ENCODE measurements at places on chromosomes 11 and 22.

DNA sequence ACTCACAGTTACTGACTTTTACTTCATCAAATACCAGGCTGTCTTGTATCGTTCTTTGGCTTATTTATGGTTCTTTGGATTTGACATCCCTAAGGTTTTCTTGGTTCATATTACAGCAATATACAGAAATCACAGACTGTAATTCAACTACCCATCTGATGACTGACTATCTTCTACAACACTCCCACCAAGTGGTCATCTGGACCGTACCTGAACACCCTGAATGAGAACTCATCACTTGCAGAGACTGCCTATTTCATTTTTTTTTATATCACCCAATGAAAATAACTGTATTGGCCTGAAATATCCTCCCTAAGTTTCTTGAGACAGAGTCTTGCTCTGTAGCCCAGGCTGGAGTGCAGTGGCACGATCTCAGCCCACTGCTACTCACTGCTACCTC is 9.5 kb upstream of the UPB1 start:
- no peak for DNase-seq

GRCh38 chr22:37419969-37420685 is 7.2 kb downstream of the ELFN2 start:
- DNase-seq: no peak

DNA sequence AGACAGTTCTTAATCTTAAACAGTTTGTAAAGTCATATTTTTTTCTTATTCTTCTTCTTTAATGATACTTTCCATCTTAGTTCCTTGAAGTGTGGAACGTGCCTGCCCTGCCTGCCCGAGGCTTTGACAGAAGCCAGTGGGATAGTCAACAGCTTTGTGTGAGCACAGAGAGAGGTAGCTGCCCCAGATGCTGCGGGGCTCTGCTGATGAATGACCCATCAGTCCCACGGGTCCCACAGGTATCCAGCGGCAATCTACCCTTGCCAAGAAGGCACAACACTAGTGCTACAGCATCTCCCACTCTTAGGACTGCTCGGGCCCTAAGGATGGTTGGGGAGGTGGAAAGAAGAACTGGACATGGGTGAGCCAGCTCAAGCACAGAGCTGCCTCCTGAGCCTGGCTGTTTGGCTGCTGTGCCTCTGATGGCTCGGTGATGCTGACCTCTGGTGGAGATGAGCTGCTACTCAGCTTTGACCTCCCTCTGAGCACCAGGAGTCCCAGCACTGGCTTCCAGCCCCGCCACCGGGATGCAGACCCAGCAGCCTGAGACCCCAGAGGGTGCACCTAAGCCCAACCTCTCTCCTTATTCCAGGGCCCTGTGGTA is 11.8 kb upstream of the APLNR start:
- DNase-seq: peak; percentile 77

GRCh38 chr11:81787584-81788049 is 946.0 kb downstream of the FAM181B start:
- no peak for DNase-seq

DNA sequence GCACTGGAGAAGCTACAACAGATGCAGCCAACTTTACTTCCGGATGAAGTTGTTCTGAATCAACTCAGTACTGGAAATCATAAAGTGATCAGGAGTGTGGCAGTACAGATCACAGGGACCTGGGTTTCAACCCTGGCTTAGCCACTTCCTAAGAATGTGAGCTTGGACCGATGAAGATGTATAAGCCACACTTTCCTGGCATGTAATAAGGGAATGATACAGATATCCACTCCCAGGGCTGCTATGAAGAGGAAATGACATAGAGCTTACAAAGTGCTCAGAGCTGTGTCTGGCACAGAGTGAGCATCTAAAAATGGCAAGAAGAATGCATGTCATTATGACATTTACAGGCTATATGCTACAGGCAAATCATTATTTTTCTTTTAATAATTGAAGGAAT is 378.7 kb downstream of the NTM start:
- no peak for DNase-seq

- DNase-seq: peak; percentile 30
Measured at GRCh38 chr11:62558669-62559068, 12.1 kb upstream of the AHNAK start.

- no peak for DNase-seq
Measured at GRCh38 chr11:30741039-30741550, 154.9 kb upstream of the MPPED2 start.

DNA sequence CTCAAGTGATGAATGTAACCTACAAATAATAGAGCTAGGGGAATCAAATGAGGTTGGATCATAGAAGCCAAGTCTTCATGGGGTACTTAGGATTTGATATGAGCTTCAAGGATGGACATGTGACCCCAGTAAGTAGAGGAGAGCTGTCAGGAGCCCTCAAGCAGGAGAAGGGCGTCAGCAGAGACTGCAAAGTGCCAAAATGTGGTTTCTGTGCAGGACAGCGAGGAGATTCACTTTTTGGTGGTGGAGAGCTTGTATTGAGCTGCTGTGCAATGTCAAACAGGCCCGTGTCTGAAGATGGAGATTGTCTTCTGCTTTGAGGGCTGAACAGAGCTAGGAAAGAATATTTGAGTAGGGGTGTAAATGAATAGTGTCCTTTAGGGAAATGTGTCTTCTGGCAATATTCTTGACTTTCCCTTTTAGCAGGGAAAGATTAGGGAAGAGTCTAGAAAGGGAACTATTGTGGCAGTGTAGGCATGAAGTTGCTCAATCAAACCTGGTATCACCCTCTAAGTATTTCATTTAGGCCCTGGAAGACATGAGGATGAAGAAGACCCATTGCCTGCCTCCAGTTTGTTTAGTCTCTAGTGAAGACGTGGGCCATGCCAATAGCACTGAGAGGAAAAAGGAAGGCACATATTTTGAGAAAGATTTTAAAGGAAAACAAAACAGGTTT is 31.2 kb upstream of the SORL1-AS1 start:
- no peak for DNase-seq

- no peak for DNase-seq
Measured at GRCh38 chr22:37485395-37486223, 575 bp downstream of the MFNG start.

GRCh38 chr11:43894546-43894945 is 13.9 kb downstream of the ALKBH3 start:
- DNase-seq: no peak

GRCh38 chr11:44760917-44761550 is 34.3 kb downstream of the TSPAN18 start:
- DNase-seq: no peak

- no peak for DNase-seq
Measured at GRCh38 chr11:82930734-82931133, 29.2 kb downstream of the DDIAS start.

GRCh38 chr11:6674862-6675261 is 8.3 kb downstream of the MRPL17 start:
- DNase-seq: no peak

DNA sequence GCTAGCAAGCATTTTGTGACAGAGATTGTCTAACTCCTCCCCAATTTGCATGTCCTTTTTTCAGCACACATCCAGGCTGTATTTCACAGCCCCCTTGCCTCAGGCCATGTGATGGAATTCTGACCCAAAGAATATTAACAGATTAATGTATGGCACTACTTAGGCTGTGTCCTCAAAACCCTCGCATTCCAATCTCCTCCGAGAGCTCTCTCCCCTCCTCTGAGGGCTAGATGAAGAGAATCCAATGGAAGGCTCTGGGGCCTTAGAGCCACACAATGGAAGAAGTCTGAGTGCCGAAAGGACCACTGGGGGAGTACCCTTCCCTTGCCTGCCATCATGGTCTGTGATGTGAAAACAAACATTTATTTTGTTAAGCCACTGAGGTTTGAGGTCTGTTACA is 13.7 kb upstream of the NNMT start:
- no peak for DNase-seq

DNA sequence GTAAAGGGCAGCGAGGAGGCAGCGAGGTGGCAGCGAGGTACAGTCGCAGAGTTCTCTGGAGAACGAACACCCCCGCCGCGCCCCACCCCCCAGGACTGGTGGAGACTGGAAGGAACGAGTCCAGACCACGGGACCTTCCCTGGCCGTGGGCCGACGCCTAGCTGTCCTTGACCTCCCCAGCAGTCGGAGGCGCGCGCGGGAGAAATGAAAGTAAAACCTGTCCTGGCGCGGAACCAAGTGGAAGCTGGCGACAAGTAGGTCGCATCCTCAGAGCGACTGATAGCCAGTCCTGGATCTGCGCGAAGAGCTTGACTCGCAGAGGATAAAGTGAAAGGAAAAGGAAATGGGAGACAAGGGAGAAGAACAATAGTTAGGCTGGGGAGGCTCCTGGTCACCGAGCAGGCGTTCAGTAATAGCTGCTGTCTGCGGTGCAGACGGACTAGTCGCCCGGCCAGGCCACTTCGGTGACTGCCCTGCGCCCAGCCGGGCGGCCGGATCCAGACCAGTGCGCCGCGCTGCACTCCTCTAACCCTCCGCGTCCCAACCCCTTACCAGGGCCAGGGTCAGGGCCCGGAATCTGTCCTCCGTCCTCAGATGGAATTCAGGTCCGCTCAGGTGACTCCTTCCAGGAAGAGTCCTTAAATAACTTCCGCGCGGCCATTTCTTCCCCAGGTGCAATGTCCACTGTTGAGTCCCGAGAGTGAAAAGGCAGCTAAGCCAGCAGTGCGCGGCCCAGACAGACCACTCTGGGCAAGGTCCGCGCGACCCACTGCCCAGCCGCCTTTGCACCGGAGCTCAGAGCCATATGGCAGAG is 1.9 kb upstream of the ADM start:
- peak; percentile 93 for DNase-seq

- peak; percentile 11 for DNase-seq
Measured at GRCh38 chr22:23132376-23133091, 9.3 kb downstream of the RSPH14 start.

- no peak for DNase-seq
Measured at GRCh38 chr11:47278058-47278457, 8.1 kb downstream of the MADD start.

GRCh38 chr11:74232311-74232950 is 61.3 kb downstream of the PPME1 start:
- DNase-seq: no peak

GRCh38 chr11:71171576-71171975 is 80.8 kb downstream of the SHANK2 start:
- DNase-seq: no peak

DNA sequence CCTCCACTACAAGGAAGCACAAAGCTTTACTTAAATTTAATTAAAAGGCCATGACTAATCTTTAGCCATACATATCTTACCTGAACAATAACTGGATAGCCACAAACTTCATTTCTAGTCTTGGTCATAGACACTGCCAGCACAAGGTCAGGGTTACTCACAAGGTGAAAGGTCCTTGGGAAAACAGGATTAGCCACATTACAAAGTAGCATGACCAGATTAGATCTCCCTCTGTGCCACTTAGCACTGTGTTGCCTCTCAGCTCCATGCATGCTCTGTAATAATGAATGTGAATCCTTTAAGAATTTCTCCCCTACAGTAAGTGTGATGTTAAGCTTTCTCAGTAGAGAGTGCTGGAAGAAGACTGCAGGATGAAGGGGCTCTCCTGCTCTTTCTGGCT is 325.1 kb upstream of the MPPED2 start:
- DNase-seq: no peak

DNA sequence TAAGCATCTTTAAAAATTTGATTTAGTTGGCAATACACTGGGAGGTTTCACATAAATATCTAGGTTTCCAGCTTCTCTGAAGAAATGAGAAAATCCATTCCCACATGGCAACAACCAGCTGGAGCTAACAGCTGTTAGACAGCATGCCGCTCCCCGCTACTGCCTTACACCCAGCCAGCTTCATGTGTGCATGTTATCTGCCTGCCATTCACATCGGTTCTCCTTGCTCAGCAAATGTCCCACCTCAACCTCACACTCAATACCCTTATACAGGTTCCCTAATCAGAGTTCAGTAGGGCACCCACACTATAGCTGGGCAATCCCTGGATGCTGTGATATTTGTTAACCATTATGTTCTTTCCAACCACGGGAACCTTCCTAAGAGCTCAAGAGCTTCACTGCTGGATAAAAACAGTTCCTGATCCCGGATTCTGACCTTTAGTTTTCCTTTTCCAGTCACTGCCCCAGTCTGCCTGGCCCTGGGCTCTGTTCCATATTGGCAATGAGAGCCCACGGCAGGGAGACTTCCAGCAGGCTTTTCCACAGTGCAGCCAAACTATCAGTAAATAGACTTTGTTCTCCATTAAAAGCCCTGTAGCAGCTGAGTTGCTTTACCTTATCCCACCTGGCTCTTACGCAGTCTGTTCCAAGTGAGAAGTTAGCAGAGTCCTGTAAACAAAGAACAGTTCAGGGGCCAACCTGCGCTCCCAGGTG is 8.6 kb downstream of the RPUSD4 start:
- no peak for DNase-seq

DNA sequence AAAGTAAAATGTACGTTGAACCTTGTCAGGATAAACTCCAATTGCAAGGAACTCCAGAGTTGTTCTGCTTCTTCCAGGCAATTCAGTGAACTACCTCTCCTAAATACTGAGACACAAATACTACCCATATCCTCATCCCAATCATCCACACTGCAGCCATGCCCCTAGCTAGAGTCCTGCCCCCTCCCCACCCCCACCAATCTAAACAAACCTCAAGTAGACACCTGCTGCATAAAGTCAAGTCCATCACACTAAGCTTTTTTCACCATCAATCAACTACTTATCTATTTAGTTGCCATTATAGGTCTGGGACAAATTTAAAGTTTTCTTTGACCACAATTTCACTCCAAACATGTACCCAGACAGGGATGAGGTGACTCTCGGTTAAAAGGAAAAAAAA is 93.2 kb upstream of the APOA1 start:
- DNase-seq: no peak

DNA sequence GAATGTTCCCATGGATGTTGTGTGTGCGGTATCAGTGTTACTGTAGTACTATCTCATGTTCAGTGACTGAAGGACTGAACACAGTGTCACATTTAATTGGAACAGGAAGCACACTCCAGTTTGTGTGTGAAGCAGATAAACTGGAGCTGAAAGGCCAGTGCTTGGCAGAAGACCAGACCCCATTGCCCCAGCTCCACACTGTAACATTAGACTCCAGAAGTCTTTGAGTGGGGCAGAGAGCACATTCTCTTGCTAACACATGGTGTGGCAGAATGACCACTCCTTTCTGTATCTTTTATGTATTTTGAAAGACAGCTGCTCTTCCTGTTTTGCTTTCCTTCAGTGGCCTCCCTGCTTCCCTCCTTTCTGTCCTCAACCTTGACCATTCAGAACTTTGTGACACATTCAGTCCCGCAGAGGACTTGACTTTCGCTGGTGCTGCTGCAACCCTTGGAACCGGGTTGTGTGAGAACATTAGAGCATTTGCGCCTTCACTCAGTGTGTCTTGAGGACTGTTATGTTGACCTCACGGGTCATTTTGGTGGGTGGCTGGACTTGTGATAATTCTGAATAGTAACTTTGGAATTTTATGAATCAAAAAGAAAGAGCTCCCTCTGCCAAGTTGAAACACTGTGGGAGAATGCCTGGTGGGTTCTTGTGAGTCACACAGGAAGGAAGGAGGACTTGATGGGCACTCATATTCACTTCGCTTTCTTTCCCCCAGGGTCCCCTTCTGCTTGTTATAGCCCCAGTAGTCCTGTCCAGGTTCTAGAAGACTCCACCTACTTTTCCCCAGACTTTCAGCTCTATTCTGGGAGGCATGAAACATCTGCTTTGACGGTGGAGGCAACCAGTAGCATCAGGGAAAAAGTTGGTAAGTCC is 26.4 kb downstream of the AMOTL1 start:
- peak; percentile 72 for DNase-seq
